ENCODE measurements at places on chromosomes 7 and 10.

- DNase-seq, result no peak
Measured at GRCh38 chr7:28083164-28083997, 97.2 kb downstream of the JAZF1 start.

DNA sequence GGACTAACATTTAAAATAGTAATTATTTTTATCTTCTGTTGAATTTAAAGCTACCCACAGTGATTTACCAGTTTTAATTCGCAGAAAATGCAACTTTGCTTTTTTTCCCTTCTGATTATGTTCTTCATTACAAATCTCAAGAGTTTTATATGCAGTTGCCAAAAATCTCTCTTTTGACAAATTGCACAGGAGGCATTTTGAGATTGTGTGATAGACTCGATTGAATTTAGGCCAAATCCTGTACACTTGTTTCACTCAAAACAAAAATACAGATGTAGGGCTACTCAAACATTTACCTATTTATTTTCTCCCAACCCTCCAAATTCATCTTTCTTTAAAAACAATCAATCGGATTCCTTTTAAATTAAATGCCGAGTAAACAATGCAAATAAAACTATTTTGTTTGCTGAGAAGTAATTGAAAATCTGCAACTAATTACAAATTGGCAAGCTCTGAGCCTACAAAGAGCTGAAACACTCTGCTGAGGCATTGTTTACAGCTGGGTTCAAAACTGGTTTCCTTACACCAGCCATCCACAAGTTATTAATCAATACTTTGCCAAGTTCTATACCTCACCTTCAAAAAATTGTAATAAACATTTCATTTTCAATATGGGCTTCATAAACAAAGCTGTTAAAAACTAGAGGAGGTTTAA, 214.9 kb upstream of the TCF7L2 start:
- DNase-seq, result no peak

DNA sequence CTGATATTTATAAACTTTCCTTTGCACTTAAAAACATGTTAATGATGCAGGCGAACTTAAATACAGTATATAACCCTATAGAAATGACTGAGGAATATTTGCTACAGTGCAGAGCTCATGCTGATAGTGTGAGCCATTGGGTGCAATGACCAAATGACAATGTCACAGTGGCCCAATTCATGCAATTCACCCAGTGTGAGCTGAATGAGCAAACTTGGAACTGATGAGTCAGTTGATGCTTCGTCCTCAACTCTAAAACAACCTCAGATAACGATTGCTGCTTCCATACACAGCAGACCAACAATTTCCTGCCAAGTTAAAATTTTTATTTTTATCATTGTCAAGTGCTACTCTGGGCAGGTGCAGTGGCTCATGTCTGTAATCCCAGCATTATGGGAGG, 12.1 kb upstream of the ZC3HAV1L start:
- DNase-seq, result no peak

DNA sequence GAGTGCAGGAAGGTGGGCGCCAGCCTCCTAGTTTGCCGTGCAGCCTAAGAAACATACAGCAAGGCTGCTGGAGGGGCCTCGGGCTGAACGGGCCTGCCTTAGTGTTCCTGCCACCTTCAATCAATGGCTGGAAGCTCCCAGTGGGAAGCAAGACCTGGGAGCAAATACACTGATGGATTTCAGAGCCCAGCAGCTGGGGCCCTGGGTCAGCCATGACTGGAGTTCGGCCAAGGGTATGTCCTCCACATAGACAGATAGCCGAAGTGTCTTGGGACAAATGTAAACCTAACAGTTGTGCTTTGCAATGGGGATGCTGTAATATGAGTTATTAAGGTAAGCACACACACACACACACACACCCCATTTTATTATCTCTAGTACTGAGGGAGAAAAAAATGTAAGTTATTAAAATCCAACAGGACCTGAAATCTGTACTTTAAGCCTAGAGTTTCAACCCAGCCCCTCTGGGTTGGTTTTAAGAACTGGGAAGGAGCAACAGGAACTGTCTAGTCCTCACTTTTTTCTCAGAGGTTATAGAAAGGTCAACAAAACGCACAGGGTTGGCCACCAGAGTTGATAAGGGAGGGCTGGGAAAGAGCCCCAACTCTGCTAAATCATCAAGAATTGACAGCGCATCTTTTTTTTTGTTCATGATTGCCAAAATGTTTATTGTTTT, 50.0 kb upstream of the CELF2 start:
- DNase-seq, result no peak

- peak; percentile 13 for DNase-seq
Measured at GRCh38 chr10:73998929-73999691, 1.2 kb downstream of the VCL start.

DNA sequence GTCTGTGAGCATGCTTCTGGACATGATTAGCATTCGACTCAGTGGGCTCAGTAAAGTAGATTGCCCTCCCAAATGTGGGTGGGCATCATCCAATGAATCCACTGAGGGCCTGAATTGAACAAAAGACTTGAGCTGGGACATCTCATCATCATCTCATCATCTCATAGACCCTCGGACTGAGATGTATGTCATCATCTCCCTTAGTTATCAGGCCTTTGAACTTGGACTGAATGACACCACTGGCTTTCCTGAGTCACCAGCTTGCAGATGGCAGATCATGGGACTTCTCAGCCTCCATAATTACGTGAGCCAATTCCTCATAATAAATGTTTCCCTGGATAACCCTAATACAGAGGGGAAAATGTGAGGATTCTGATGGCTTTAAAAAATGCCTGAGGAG, 128.3 kb upstream of the LSM8 start:
- DNase-seq, result no peak

DNA sequence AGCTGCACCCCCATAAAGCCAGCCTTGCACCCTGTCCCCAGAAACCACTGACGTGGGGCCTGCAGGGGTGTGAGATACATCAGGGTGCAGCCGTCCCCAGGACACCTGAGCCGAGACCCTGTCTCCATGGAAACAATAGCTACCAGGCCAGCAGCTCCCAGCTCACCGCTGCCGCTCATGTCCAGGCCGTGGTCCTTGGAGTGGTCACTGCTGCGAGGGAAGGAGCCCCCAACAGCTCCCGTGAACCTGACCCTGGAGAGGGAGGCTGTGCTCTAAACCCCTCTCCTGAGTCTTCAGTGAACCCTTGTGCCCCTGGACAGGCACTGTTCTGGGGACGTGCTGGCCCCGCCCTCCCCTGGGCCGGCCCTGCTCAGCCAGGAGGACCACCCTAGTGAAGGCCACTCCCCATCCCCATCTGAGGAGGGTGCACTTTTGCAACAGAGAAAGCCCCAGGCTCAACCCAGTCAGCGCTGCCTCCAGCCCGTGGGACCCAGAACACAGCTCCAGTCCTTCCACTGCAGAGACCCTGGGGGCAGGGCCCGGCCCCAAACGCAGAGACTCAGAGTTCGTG, 19.6 kb upstream of the INPP5A start:
- DNase-seq, result no peak

GRCh38 chr7:17234398-17235031, 63.9 kb upstream of the AHR start:
- DNase-seq, result no peak

DNA sequence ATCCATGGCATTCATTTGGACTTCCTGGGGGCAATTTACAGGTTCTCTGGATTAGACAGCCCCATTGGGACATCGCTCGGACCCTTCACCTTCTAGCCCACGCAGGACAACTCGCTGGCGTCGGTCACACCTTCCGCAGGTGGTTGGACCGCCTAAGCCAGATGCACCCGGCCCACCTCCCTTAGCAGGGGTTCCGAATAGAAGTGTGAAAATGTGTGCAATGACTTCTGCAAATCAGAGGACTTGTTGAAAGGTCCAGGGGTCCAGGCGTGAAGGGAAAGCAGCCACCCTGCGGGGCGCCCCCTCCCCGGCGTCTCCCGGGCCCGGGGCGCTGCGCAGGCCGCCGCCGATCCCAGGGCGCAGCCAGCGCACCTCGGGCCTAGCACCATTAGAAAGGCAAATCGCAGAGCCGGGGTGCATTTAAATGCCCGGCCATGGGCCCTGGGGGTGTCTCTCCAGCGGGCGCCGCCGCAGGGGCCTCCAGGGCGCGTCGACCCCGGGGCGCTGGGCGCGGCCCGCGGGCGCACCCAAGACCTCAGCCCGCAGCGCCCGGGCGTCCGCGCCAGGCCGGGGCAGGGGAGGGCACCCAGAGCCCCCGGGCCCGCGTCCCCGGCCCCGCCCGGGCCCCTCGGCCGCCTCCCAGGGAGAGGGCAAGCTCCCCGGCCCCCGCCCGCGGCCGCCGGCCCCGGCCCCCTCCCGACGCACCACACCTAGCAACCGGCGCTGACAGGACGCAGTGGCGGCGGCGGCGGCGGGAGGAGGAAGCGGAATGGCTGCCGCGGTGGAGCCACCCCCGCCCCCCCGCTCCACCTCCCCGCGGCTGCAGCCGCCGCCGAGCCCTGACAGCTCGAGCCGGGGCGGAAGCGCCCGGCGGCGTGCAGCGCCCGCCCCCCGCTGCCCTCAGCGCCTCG, 1.2 kb downstream of the JAZF1 start:
- DNase-seq, result peak; percentile 58

GRCh38 chr10:124339119-124340032, 79.3 kb downstream of the OAT start:
- DNase-seq, result no peak

DNA sequence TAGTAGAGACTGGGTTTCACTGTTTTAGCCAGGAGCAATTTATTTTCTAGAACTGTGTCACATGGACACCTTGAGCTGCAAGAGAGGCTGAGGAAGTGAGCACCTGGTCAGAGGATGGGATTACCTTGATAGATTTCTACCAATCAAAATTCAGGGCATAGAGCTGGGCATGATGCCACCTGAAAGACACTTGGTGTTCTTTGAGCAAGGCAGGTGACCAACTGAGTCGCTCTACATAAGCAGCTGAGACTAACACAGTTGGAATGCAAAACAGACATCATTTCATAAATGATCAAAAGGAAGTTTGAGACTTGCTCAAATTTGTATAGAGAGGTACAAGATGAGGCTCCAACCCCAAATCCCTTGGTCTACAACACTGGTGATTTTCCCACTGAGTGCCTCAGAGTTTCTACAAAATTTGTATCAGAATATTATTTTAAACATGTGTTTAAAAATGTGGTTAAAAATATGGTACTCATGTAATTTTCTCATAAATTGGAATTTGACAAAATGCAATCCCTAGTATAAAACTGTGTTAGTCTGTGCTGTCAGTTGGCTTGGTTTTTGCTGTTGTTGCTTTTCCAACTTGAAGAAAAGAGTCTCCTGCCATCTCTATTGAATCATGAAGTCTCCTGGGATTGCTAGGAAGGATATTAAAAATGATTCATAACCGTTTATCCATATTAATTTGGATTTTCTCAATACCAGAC, 156.4 kb upstream of the MDFIC start:
- no peak for DNase-seq

DNA sequence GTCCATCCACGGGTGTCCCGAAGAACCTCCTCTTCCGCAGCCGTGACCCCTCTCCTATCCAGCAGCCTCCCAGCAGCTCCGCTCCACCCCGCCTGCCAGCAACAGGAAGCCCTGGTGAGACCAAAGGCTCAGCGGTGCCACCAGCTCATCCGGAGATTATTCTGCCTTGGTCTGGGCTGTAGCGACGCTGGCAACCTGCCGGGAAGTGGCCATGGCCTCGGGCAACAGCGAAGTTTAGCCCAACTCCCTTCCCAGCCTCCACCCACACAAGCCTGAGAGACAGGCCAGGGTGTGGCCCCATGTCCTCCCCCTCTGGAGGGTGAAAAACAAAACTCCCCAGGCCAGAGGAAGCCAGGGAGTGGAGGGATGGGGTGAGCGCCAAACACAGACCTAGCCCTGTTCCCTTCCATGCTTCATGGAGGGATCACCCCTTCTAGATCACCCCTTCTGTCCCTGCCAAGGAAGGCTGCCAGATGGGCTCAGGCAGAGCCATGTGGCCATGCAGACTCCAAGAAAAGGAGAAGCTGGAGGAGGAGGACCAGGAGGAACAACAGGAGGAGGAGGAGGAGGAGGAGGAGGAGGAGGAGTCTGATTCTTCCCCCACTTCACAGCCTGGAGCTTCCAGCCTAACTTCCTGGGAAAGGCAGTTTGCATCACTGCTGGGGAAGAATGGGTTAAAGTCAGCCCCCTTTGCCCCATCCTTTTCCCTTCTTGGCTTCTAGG, 918 bp downstream of the CALHM2 start:
- peak; percentile 44 for DNase-seq

DNA sequence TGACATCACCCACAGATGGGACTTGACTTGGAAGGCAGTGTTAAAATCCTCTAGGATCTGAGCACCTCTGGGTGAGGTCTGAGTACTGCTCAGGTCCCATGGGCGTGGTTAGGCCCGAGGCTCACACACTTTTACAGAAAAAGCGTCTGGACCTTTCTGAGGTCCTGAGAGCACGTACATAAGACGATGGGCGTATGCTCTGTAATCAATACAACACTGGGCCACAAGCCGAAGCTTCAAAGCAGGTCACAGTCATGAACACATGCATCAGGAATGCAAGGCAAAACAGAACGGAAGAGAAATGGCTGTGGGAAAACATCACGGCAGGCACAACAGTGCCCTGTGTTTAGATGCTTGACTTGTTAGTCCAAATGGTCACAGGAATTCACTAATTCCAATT, 112.2 kb downstream of the LARP4B start:
- DNase-seq, result no peak

GRCh38 chr10:96290368-96291133, 13.7 kb upstream of the DNTT start:
- no peak for DNase-seq

DNA sequence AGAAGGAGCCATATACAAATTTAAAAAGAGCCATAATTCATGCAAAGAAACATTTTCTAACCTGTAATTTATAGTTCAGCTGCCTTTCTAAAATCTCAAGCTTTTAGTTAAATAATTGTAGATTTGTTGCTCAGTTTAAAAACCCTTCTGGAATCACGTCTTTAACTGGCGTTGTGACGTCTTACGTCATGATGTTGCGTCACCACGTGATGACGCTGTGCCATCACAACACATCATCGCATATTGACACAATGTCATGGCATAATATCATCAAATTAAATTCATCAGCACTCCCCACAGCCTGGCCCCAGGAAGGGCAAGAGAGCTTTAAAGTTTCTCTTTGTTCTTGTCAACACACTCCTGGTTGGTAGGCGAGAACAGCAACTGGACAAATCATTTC, 194.8 kb downstream of the GRM8 start:
- DNase-seq, result no peak

DNA sequence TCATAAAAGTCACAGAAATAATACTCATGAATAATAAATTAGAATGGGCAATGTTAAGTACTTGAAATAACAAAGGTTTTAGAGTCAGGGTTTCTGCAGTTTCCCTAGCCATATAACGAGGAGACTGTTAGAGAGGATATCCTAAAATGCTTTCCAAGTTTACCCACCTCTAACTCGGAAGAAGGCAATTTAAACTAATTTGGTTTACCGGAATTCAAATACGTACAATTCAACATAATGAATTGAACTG, 351 bp upstream of the RPS24 start:
- DNase-seq, result no peak

DNA sequence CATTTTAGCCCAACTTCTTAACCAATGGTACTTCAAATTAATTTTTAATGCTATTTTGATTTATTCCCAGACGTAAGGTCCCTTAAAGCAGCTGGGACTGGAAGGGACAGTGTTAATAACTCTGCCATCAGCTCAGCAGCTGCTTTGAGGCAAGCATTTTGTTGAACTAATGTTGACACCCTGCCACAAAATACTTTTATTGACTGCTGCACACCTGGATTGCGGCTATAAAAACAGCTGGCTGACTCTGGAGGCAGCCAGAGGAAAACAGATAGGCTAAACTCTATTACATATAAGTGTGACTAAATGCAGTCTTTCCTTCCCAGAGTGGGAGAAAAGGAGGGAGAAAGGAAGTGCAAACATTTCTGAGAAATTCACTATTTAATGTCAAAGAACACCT, 77.6 kb downstream of the ETV1 start:
- DNase-seq, result no peak
